Activated gamma-delta T cell (primary cell): ENCODE measurements at places on chromosomes 2 and 18.

DNA sequence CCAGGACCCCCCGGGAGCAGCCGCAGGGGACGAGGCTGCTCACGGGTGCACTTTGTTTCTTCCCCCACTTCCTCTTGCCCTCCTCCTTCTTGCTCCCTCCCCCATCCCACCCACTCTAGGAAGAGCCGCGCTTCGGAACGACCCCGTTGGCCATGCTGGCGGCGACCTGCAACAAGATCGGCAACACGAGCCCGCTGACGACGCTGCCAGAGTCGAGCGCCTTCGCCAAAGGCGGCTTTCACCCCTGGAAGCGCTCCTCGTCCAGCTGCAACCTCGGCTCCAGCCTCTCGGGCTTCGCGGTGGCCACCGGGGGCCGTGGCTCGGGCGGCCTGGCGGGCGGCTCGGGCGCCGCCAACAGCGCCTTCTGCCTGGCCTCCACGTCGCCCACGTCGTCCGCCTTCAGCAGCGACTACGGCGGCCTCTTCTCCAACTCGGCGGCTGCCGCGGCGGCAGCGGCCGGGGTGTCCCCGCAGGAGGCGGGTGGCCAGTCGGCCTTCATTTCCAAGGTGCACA lies 1.3 kb downstream of the SP9 start:
- DNase-seq: no peak

GRCh38 chr2:101509499-101510284 lies 34.8 kb upstream of the RFX8 start:
- no peak for DNase-seq

DNA sequence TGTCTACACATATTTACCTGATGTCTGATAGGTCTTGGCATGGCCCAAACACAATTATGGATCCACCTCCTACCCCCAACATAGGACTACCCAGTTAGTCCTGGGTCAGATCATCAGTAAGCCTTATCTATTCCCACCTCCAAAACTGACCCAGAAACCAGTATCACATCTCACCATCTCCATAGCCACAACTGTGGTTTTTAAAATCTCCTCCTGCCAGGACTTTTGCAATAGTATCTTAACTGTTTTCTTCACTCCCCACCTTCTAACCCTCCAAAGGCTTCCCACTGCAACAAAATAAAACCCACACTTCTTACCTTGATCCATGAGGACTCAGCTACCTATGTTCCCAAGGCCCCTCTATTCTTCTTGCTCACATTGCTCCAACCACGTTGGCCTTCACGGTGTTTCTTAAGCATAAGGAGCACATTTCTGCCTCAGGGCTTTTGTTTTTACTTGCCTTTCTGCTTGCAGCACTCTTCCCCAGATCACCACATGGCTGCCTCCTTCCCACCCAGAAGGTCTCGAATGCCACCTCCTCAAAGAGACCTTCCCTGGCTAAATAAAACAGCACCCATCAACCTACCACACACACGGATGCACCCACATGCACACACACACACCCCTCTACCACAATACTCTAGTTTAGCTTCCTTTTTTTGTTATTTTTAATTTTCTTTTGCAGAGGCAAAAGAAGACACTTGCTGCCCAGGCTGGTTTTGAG lies 125.9 kb upstream of the SLC1A4 start:
- DNase-seq: no peak

GRCh38 chr2:97747716-97748115 lies 34.3 kb downstream of the ZAP70 start:
- DNase-seq: no peak

DNA sequence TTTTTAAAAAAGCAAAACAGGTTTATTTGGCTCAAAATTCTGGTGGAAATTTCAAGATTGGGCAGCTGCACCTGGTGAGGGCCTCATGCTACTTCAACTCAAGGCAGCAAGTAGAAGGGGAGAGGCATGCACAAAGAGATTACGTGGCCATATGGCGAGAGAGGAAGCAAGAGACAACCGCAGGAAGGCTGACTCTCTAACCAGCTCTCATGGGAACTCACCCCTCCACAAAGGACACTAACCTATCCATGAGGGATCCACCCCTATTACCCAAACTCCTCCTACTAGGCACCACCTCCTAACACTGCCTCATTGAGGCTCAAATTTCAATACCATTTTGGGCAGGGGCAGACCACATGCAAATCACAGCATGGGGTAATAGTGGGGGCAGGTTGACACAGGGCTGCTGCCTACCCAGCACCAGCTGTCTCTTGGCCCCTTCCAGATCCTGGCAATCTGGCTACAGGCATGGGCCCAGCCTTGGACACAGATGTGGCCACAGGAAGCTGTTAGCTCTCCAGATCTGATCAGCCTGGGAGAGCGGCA lies 2.0 kb upstream of the CAPN10 start:
- no peak for DNase-seq

DNA sequence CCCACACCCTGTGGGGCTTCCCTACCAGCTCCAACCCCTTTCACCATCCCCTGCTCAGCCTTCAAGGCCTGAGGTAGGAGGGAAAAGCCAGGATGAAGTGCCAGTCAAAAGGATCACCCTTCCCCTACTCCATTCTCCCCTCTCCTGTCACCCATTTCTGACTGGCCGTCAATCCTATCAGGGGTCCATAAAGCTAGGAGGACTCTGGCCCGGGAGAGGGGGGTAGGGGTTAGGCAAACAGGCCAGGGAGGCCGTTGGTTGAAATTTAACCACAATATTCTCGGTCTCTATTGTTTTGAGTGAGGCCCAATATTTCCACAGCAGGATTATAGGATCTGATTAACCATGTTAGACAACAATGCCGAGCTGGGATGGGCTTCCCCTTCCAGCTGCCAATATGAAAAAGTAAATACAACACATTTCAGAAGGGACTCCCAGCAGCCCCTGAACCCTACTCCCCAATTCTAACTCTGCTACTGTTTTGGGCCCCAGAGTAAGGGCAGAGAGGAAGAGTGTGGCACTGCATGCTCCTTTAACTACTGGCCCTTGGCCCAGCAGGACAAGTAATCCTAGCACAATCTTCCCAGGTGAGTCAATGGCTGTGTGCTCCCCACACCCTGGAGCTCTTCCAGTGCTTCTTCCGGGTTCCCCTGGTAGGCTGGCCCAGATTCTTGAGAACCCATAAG lies 10.6 kb upstream of the IHH start:
- DNase-seq: no peak

GRCh38 chr2:177147093-177147694 lies 65.4 kb upstream of the HNRNPA3 start:
- DNase-seq: no peak

GRCh38 chr18:830315-830901 lies 18.4 kb upstream of the YES1 start:
- DNase-seq: no peak

- no peak for DNase-seq
These were observed at the start of gene TFPI for GRCh38 chr2:187554011-187554703. TFPI (minus strand) TSS chr2:187554435; CDS start chr2:187503768, 50,667 bp downstream.

DNA sequence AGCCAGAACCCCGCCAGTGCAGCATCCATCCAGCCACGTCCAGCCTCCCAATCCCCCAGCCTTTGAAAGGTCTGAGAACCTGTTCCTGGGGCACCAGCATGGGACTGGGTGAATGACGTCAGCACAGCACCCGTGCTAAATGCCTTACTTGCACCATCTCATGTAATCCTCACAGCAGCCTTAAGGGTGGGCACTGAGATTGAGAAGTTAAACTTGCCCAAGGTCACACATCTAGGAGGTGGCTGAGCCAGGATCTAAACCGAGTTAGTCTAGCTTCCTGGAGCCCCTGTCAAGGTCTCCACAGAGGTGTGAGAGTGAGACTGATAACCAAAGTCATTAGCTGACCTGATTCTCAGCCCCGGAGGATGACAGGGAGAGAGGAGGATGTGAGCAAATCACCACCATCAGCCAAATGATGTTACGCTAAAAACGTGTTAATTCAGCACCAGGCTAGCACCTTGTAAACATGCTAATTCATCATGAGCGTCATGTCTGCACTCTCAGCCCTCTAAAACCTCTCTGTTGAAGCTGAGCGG lies 4.6 kb downstream of the CD8A start:
- no peak for DNase-seq

GRCh38 chr2:81077396-81077795 lies 772.8 kb upstream of the LRRTM1 start:
- DNase-seq: no peak

GRCh38 chr2:16404551-16405300 lies 260.9 kb downstream of the CYRIA start:
- no peak for DNase-seq

GRCh38 chr2:219440388-219441256 lies 6.0 kb downstream of the SPEG start:
- DNase-seq: no peak

DNA sequence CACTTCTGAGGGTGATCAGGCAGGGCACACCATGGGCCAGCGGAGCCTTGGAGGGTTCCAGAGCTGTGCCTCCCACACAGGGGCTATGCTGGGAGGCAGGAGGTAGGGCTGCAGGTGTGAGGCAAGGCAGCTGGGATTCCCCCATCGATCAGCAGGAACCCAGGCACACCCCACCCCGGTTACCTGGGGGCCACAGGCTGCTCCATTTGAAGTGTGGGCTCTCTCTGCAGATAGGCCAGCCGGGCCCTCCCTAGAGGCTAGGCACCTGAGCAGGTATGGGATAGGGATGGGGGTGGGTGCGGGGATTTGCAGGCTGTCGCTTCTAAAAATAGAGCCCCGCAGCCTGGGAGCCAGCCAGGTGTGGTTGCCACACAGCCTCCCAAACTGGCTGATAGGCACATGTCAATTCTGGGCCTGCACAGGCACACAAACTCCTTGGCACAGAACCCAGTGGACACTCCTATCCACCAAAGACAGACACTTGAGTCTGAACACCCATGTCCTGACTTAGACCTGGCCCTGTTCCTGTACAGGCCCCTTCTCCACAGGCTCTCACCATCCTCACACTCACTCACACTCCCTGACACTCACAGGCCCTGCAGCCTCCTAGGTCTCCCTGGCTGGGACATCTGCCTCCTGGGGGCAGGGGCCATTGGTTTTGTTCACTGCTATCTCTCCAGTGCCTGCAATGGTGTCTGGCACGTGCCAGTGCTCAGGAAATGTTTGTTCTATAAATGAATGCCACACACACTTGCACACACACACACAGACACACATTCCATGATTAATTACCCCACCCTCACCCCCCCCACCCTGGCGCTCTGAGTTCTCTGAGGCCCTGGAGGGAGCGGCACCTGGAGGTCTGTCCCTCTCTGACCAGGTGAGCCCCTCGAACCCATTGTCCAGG lies 73.4 kb downstream of the ZFP36L2 start:
- no peak for DNase-seq

DNA sequence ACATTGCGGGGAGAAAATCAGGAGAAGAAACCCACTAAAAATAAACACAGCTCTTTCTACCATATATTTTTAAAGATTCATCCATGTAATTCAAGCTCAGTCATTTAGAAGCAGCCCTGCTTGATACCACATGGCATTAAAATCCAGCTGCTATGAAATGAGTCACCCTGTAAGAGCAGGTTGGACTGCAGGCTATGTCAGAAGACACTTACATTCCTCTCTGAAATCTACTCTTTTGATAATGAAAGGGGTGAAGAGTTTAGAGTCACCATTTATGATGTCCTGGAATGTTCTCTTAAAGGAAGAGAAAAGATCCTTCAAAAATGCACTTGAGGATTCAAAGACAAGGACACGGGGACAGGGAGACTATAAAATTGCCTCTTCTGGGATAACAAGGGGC lies 100.6 kb upstream of the APCDD1 start:
- no peak for DNase-seq

DNA sequence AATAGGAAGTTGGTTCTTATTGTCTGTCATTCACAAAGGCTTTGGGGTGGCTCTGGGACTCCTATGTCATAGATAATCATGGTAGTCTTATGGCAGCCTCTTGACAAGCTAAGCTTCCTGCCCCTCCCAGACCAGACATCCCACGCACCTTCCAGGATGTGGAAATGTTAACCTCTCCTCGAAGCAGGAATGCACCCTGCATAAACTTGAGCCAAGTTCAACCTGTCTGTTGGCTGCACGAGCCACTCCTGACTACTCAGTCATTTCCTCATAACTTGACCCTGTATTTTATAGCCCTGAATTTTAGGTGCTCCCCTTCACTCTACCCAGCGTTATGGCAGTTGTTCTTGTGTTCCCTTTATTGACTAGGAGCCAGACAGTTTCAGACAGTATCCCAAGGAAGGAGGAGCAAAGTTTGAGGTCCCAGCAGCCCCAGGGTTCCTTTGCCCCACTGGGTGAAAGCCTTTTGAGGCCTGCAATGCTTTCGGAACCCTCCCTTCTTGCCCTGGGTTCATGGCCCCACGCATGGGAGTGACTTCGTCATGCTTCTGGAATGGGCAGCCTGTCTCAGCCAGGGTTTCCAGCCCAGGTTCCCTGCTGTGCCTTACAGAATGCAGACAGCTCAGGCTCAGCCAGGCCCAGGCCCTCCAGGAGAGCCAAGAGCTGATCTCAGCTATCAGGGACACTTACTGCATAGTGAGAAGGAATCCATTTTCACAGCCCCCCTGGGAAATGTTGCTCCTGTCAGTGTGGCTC lies 15.6 kb upstream of the INO80C start:
- no peak for DNase-seq

GRCh38 chr2:65075176-65075575 lies 19.0 kb downstream of the CEP68 start:
- DNase-seq: no peak
